ENCODE measurements at places on chromosomes 12 and 14. TPM values are rescaled to one million over a fixed set of nuclear protein-coding genes. Genes with fewer than 3 reads are reported as not detected.

SLC25A47 gene
- not detected for total RNA-seq

DNA sequence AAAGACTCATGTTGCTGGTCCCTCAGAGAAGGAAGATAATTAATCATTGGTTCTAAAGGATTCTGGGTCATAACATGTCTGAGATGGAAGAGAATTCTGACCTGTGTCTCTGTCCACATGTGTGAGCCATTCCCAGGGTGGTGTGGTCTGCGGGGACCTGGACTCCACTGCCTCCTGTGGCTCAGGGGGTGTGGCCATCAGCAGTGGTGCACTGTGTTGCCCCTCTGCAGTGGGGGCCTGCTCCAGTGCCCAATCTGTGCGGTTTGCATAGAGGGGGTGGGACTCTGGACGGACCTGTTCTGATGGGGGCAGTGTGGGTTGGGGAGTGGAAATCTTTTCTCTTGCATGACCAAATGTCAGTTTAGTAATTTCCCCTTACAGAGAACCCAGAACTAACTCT is 13.5 kb downstream of the KRT85 start:
- no peak overlapping the region for H3K27ac ChIP-seq
- DNase-seq, result no peak
- peaks cover 15% of the 10 kb centered on the region for H3K27me3 ChIP-seq

DNA sequence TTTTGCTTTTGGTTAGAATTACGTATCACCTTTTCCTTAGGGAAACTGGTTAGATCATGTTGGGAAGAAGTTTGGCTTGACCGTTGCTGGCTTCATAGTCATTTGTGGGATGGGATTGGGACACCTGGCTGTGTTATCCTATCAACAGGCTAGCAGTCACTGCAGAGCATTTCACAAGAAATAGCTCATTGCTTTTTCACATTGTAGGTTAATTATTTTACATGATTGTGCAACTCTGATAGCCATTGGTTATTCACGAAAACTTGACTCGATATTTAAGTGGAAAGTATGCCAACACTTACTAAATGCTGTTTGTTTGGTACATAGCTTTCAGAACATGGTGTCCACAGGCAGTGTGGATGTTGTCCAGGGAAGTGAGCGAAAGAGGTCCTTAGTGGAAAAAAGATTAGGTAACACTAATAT is 89.4 kb downstream of the NKX2-1 start:
- no peaks in the 10 kb centered on the region for H3K27me3 ChIP-seq
- no peak overlapping the region for H3K4me3 ChIP-seq
- no peak for DNase-seq
- peak overlapping the region; percentile 63 for H3K27ac ChIP-seq
- H3K4me1 ChIP-seq, result no peaks in the 10 kb centered on the region

DNA sequence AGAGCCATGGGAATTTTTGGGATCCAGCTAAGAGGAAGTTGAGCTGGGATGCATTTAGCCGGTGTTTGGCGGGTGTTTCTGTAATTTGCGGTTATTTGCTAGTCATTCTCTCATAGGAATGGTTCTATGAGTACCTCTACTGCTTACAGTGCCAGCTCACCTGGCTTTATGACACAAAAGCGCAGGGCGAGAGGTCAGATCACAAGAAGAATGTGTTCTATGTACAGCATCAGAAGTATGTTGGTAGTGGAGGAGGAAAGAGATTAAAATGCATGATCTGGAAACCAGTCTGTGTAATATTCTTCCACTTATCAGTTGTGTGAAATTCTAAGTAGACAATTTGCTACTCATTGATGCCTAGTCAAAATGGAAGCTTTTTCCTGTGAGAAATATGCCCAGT is 173.3 kb downstream of the ADCK1 start:
- no peaks in the 10 kb centered on the region for H3K36me3 ChIP-seq
- H3K4me1 ChIP-seq, result no peaks in the 10 kb centered on the region
- no peak overlapping the region for H3K27ac ChIP-seq
- DNase-seq, result no peak

GRCh38 chr12:14307004-14307403 is 58.5 kb upstream of the ATF7IP start:
- no peak for DNase-seq
- no peaks in the 10 kb centered on the region for H3K27me3 ChIP-seq
- H3K27ac ChIP-seq, result no peak overlapping the region

Data from lower lobe of right lung (tissue), 2 donors.